ENCODE measurements at places on chromosomes 12 and 14. TPM values are rescaled to one million over a fixed set of nuclear protein-coding genes. Genes with fewer than 3 reads are reported as not detected.

GRCh38 chr14:26199590-26200370 is 398.1 kb downstream of the NOVA1 start:
- peak; percentile 49 for DNase-seq

DNA sequence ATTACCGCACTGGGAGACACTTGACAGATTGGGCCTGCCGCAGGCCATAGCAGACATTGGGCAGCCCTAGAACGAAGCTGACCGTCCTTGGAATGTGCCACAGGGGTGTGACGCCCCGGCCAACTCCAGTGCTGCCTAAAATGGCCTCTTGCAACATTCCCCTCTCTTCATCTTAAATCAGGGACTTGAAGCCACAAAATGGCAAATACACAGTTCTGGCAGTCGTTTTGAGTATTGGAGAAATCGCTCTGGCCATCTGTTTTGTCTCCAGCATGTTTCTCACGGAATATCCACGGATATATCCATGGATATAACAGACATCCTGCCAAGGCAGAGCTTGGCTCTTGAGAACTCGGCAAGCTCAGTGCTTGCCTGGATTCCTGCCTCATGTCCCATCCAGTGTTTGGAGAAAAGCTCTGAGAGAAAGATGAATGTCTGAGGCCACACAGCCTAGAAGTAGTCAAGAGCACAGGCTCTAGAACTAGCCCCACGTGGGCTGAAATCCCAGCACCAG is 158.4 kb downstream of the CHST11 start:
- DNase-seq: peak; percentile 28

GRCh38 chr12:62210422-62210821 is 49.8 kb upstream of the USP15 start:
- DNase-seq: peak; percentile 57

DNA sequence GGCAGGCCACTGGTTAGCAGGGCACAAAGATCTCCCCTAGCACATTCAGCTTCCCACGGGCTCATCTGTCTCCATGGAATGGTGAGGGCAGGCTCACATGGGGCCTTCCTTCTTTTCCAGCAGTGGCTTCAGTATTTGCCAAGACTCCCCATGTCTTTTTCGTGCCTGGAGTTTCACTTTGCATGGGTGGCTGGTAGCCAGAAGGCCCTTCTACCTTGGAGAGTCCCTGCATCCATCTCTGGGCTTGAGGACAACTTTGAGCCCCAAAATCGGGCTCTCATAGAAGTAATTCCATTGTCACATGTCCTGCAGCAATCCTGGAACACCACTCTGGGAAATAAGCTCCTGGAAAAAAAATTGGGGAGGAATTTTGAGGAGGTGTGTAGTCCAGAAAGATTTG is 42.1 kb downstream of the NFKBIA start:
- no peak for DNase-seq

DNA sequence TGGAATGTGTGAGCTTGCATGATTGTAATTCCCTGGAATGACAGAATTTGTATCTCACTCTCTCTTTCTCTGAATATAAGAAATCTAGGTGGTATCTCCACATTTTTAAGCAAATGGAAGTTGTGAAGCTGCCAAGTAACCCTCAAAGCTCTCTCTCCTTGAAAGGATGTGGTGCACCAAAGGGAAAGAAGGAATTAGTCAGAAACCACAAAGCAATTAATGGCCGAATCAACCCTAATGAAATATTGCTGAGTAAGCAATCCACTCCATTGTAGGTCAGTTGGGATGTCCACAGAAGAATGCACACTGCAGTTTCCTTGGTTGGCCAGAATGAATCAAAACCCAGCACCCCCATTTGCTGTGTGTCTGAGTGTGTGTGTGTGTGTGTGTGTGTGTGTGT is 153.5 kb downstream of the KCNA5 start:
- DNase-seq: peak; percentile 20

GRCh38 chr14:70597731-70598130 is 2.7 kb downstream of the MED6 start:
- no peak for DNase-seq

- no peak for DNase-seq
Observed at GRCh38 chr12:33265900-33266299, 173.7 kb downstream of the SYT10 start.

DYNLL1 gene
- 222 TPM for total RNA-seq

TMEM233 gene
- total RNA-seq: under 0.01 TPM

AGAP2 gene
- total RNA-seq: under 0.01 TPM

ERBB3 gene
- 0.66 TPM for total RNA-seq

SYCP3 gene
- 0.26 TPM for total RNA-seq

All from fibroblast of lung (primary cell).